ENCODE measurements at places on chromosomes 6 and 20.
A peak's percentile ranks its signal among the peaks of the same experiment; 100 is the strongest.

DNA sequence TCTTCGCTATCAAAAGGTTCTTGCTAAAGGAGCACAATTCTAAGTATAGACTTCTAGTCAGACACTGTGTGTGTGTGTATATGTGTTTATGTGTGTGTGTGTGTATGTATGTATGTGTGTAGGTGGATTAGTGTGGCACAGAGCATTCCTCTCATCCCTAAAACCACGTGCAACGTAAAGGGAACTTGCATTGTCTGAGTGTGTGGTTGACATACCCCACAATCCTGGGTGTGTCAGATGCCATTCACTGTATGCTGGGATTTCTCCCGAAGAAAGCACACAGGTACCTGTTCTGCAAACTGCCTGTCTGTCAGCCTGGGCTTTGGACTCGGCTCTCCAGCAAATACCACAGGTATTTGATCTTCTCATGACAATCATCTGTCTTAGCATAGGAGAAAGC, 42.3 kb upstream of the TBC1D7 start:
- DNase-seq, result no peak

- no peak for DNase-seq
These were observed 52.0 kb downstream of the ADGRF1 start for GRCh38 chr6:46990031-46990644.

DNA sequence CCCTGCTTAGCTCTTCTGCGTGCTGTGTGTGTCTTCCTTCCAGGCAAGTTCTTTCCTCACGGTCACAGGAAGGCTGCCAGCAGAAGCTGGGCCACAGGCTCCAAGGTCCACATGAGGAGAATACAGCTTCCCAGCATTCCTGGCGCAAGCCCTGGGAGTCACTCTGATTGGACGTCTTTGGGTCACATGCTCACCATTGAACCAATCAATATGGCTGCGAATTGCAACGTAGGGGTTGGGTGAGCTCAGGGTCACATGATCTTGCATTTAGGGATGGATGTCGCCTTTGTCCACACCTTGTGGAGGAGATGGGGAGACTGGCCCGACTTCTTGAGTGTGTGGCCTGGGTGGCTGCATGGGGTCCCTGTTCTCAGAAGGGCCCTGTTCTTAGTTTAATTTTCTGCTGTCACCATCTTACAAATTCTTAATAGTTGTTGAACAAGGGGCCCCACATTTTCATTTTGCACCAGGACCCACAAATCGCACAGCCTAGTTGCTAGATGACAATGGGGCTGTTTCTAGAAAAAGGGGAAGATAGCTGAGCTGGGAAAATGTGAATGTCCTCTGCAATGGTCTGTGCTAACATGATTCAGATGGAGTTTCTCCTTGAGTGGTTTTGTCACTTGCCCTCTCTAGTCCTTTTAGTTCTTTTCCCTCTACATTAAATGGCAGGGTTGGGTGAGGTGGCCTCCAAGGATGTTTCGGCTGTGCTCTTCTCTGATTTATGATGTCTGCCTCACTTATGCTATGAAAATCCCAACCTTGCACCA, 149.6 kb downstream of the CDH26 start:
- DNase-seq, result no peak

- DNase-seq, result peak; percentile 8
These were observed 36.0 kb downstream of the CCN2 start for GRCh38 chr6:131914967-131915751.

- DNase-seq, result no peak
These were observed 243.8 kb downstream of the PLCB1 start for GRCh38 chr20:8375898-8376297.

- no peak for DNase-seq
These were observed 4.7 kb downstream of the GSTA4 start for GRCh38 chr6:52990342-52990741.

- DNase-seq, result no peak
These were observed 42.3 kb upstream of the RALGAPA2 start for GRCh38 chr20:20754714-20755113.

GRCh38 chr6:73308712-73309534, 45.2 kb downstream of the DPPA5 start:
- DNase-seq, result no peak

GRCh38 chr6:95017922-95018321, 559.4 kb upstream of the MANEA start:
- no peak for DNase-seq

DNA sequence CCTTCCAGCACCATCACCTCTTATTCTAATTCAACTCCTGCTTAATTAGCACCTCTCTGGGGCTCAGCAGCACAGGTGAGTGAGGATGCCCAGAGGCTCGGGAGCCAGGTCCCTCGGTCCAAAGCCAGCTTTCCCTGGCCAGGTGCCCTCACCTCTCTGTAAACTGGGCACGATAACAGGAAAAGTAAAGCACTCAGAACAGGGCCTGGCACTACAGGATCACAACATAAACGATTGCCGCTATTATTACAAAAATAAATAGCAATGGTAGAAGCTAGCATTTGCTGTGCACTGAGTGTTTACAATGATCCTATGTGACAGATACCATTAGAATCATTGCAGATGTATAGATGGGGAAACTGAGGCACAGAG, 2.6 kb downstream of the BPIFB2 start:
- no peak for DNase-seq

DNA sequence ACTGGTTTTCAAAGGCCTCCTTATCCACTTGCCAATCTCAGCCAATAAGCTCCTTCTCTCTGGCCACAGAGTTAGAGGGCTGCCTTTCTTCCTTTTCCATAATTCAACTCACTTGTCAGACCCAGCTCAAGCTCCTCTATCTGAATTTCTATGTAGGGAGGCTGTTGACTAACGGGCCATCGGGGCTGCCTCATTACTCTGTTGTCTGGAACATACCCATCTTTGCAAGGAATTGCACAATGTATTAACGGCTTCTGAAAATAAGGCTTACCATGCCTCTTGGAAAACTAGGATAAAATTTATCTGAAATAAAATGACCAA, 28.5 kb upstream of the KIF6 start:
- DNase-seq, result no peak

DNA sequence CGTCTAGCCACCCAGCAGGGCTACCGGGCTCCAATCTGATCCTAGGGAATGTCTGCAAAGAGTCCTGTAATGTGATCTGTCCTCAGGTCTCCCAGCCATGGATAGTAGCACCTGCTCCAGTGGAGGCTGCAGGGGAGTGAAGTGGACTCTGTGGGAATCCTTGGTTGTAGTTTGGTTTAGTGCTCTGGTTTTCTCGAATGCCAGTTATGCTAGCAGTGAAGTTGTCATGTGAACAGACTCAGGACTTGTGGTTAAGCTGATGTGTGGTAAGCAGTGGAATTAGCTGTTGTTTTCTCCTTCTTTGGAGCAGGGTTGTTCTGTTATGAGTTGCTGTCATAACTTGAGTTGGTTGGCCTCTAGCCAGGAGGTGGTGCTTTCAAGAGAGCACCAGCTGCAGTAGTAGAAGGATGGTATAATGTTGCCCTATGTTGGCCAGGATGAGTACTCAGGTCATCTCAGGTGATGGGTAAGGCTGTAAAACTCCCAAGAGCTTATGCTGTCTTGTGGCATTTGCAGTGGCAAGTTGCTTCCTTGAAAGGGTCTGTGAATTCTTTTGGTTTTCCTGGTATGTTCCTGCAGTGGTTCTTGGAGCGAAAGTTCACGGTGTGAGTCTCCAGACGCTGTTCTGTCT, 390.2 kb downstream of the UTRN start:
- no peak for DNase-seq

DNA sequence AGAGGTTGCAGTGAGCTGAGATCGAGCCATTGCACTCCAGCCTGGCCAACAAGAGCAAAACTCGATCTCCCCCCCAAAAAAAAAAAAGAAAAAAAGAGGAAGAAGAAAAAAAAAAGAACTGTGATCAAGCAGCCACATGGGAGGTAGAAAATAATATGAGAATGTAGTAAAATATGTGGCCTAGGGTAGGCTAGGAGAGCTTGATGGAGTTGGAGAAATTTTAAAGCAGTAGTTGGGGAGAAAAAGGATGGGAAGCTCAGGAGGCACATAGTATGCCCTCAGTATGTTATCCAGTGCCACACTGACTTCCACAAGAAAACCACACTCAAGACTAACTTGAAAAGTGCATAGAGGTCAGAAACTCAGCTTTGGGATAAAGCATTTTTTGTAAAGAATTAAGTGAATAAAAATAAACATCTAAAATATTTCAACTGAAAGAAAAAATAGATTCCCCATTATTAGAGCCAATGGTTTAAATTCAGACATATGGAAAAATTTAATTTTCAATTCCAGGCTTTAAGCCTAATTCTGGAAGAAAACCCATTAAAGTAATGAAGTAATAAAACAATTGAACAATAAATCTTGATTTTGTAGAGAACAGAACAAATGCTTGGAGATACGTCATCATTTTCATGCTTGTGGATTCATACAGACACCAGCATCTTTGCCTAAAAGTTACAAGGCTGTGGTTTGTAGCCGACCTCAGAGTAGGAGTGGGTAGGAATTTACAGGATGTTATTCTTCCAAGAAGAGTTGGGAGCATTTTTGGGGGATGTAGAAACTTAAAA, 34.7 kb downstream of the PLEKHG1 start:
- no peak for DNase-seq

All from stimulated activated CD4-positive, alpha-beta T cell treated with anti-CD3 and anti-CD28 coated beads, Interleukin-2, amount 100 ng/mL, for 4 hours (primary cell).